ENCODE measurements at places on chromosomes 1 and 21. TPM values are rescaled to one million over a fixed set of nuclear protein-coding genes. Genes with fewer than 3 reads are reported as not detected.

The AGPAT3 gene
- 18.9 TPM for total RNA-seq

The LAX1 gene
- total RNA-seq, result 1.1 TPM

The TRIM46 gene
- 0.68 TPM for total RNA-seq

The GUCA2B gene
- total RNA-seq, result not detected

The PCSK9 gene
- total RNA-seq, result 0.28 TPM

The RABIF gene
- total RNA-seq, result 7.3 TPM

The NR0B2 gene
- not detected for total RNA-seq

The ABCG1 gene
- 15.6 TPM for total RNA-seq

The SYT14 gene
- 0.71 TPM for total RNA-seq

The LAMB3 gene
- 0.16 TPM for total RNA-seq

The KLF17 gene
- total RNA-seq, result 0.16 TPM

The TNFRSF18 gene
- total RNA-seq, result not detected

The TFAP2E gene
- total RNA-seq, result 0.36 TPM

The SLFNL1 gene
- 0.36 TPM for total RNA-seq

The GSTM3 gene
- total RNA-seq, result 116 TPM

The CHIT1 gene
- not detected for total RNA-seq

The CD1E gene
- total RNA-seq, result 0.71 TPM

The TSACC gene
- not detected for total RNA-seq

The LINGO4 gene
- not detected for total RNA-seq

The OR10J1 gene
- total RNA-seq, result not detected

The ST6GALNAC3 gene
- 5.1 TPM for total RNA-seq

The SRSF10 gene
- 96.1 TPM for total RNA-seq

The CD2 gene
- 0.41 TPM for total RNA-seq

The ADAMTS5 gene
- total RNA-seq, result 16.6 TPM

The SMIM1 gene
- 7.5 TPM for total RNA-seq

The GBP7 gene
- not detected for total RNA-seq

The C2CD4D gene
- not detected for total RNA-seq

The ACTA1 gene
- 0.36 TPM for total RNA-seq

The PAQR7 gene
- 6.6 TPM for total RNA-seq

The CD84 gene
- 2.2 TPM for total RNA-seq

The CRP gene
- total RNA-seq, result not detected

The FAM229A gene
- total RNA-seq, result 13.8 TPM

The UMODL1 gene
- total RNA-seq, result not detected

The CASZ1 gene
- 47.9 TPM for total RNA-seq
